ENCODE measurements at places on chromosomes 4 and X. TPM values are rescaled to one million over a fixed set of nuclear protein-coding genes. Genes with fewer than 3 reads are reported as not detected.

- no peak for DNase-seq
Measured at GRCh38 chrX:13699183-13699826, 10.4 kb downstream of the RAB9A start.

DNA sequence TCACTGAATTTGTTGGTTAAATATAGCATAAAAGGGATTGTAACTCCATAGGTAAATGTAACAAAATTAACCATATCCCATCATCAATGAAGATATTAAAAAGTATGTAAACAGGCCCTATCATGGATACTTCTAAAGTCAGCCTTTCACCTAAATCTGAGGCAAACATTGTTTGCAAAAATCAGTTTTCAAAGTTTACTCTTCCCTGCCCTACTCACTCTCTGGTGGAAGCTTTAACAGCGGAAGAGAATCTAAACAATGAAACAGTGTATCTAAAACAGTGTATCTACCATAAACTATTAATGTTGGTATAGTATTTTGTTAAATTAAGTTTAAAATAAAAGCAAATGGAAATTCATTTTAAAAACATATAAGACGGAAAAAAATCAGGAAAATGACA lies 21.1 kb downstream of the SMIM14 start:
- DNase-seq, result no peak

GRCh38 chr4:107825072-107825824 lies 516 bp downstream of the SGMS2 start:
- DNase-seq, result peak; percentile 90

DNA sequence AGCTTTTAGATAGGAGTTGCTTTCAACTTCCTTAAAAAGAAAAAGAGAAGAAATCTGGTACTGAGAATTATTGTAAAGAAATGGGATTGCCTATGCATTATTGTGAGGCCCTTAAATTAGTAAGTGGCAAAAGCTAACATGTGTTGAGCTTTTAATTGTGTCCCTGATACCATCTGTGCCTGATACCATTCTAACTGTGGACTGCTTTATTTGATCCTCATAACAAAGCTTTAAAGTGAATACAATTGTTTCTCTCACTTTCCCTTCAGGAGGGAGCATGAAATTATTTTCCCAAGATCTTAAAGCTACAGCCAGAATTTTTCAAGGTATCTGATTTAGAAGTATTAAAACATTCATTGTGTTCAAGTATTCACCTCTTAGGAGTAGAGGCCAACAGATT lies 9.9 kb downstream of the KCTD8 start:
- no peak for DNase-seq

DNA sequence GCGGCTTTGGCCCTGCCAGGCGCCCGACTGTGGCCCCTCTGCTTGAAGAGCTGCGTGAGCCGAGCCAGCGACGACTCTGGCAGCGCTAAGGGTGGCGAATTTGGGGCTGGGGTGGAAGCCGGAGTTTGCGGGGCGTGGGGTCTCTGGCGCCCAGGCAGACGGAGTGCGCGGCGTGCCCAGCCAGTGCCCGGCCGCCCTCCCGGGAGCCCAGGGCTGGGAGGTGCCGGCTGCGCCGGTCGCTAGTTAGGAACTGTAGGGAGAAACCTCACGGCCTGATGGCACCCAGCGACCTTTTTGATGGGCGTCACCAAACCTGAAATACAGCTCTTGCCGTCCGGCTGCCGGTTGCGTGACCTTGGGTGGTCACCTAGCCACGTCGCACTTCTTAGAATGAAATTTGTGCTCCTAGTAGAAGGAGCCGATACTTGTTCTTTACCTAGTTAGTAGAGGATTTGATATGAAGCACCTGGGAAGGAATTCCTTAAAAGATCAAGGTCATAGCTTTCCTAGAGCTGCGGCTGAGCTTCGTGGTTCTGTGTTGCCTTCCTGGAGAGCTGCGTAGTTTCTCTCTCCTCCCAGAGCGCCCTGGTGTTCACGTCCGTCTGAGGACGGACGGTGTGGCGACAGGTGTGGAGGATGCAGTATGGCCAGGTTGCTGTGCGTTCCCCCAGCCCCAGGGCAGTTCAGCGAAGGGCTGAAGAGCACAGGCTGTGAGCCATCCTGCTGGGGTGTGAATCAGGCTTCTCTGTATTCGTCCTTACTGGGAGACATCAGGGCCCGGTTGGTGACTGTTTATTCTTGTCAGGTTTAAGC lies 680 bp downstream of the MAEA start:
- peak; percentile 64 for DNase-seq

GRCh38 chr4:116118221-116118620 lies 967.2 kb downstream of the TRAM1L1 start:
- DNase-seq, result no peak

DNA sequence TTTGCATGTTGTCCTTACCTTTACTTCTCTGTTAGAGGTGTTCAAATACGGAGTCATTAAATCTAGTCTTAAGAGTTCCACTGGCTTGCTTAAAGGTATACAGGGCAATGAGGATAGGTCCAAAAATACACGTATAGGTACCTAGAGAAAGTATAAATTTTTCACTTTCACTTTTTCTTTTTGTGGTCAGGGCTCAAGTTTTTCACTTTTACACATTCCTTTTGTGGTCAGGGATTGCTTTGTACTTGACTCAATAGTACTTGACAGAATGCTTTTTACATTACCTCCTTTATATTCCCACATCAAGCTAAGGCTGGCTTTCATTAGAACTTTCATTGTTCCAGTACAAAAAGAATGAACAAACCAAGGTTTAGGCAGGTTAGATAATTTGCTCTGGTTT lies 21.7 kb downstream of the TMEM184C start:
- DNase-seq, result no peak

DNA sequence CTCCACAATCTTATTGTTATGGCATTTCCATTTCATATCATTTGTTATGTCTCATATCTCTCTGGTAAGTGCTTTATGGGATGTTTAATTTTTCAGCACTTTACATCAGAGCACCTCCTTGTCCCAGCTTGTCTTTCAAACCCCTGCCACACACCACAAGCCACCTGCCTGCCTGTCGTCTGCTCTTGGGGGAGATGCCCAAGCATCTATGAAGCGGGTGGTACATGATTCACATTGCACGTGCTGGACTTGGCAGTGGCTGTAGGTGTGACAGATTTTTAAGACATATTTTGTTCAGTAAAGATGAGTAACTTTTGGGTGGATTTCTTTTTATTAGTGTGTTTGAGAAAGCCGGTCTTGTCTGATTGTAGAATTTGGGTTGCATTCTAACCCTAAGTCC lies 14.2 kb upstream of the SPATA4 start:
- no peak for DNase-seq

- no peak for DNase-seq
Measured at GRCh38 chr4:39883646-39884045, 94.1 kb downstream of the PDS5A start.

GRCh38 chr4:174189392-174190015 lies 94.0 kb downstream of the FBXO8 start:
- no peak for DNase-seq

- DNase-seq, result no peak
Measured at GRCh38 chr4:1736812-1737211, 15.5 kb downstream of the TACC3 start.

GRCh38 chrX:9471571-9471985 lies 6.7 kb downstream of the TBL1X start:
- no peak for DNase-seq

- DNase-seq, result peak; percentile 99
Measured at GRCh38 chrX:153971124-153971449, 531 bp downstream of the HCFC1 start.

GRCh38 chr4:128359422-128359821 lies 71.8 kb upstream of the PGRMC2 start:
- no peak for DNase-seq

DNA sequence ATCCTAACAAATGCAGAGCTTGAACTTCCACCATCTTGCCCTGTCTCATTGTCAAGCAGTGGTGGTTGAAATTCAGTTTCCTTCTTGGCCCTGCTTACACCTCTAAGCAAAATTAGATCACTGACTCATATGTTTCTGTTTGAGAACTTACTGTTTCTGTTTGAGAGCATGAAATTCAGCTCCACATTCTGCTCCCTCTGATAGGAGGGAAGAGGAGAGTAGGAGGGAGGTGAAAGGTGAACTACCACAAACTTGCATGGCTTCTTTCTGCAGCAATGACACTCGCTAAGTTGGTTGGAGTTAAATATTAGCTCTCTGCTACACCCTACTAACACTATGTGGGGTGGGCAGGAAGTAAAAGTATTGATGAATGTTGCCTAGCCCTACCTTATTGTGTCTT lies 117.8 kb upstream of the EDA2R start:
- DNase-seq, result no peak

DNA sequence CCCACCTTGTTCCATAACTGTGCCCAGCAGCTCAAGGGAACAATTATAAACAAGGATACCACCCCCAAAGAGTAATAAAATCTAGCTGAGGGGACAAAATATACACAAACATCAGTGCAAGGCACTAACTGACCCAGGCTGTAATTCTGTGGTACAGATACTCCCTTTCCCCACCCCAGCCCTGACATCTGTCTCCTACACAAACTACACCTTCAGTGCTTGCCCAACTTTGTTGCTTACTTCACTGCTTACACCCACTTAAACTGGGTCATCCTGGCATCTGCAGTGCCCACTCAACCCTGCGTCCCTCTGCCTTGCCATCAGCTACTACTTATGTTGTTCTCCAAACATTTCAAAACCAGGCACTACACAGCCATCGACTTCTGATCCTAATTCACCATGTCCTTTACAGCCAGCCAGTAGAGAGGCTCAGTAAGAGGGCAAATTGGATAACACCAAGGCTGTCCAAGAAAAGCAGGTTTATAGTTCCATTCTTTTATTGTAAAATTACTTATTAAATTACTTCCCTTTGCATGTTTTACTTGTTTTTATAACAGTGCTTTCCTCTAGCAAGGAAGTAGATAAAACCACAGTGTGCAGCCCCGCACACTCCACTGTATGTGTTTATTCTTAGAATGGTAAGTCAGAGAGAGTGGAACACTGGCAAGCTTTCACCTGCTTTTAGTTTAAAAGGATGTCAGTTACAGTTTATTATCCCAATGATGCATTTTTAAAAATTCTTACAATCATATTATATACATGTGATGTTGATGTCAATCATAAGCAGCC lies 149.6 kb downstream of the INPP4B start:
- no peak for DNase-seq

DNA sequence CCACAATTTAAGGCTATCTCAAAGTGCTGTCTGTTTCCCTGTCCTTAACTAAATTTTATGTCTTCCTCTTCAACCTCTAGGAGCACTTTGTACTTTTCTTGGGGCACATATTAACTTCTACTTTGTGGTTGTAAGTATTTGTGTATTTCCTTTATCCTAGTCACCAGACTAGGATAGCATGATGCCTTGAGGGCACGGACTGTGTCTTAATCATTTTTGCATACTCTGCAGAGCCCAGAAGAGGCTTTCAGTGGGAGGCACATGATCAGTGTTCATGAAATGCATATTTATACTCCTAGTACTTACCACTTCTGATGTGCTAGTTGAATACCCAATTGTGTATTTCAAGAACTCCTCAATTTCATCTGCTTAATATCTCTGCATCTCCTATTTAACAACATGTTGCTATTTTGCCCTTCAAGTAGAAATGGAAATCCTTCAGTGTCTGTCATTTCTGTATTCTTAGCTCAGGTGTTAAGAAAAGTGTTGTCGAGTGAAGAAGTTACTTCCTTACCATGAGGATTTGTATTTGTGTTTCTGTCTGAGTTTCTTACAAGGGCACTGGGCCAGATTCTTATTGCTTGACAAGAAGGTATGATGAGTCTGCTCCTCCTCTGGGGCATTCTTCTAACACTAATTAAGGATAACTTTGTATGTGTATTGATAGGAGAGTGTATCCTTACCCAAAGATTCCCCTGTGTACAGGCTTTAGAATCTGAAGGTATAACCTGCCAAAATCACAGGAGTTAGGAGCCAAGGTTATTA lies 28.3 kb upstream of the PGRMC2 start:
- no peak for DNase-seq

DNA sequence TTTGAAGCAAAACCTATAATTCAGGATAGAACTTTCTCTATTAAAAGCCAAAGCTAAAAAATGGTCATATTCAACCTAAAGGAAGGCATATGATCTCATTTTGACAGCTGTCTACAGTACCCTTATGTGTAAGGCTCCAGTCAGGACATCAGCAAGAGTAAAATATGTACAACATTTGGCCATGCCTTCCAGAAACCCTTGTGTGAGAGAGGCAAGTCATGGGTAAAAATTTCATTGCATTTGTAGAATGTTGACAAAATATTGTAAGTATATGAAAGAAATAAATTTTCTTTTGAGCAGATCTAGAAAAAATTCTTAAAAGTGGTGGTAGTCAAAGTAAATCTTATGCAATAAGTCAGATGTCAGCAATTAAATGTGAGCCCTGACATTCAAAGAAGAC lies 132.3 kb downstream of the SLC39A8 start:
- no peak for DNase-seq

GRCh38 chr4:183038436-183038835 lies 60.6 kb upstream of the WWC2 start:
- peak; percentile 23 for DNase-seq

GRCh38 chr4:24559889-24560288 lies 24.5 kb downstream of the DHX15 start:
- no peak for DNase-seq

- DNase-seq, result no peak
Measured at GRCh38 chr4:145083891-145084605, 13.9 kb downstream of the ANAPC10 start.

DNA sequence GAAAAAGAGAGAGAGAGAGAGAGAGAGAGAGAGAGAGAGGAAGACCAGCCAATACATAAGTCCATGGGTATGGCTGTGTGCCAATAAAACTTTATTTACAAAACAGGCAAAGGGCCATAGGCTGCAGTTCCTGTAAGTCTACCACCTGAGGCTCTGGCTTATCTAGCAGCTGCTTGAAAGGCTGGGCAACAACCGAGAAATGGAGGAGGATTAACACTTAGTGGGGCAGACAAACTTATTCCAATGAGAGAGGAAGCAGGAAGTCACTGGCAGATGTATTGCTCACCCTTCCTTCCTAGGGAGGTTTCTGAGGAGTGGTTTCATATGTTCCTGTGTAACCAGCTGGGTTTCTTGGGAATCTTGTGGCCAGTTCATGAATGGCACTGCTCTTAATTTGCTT lies 4.7 kb upstream of the GPR143 start:
- DNase-seq, result no peak

DNA sequence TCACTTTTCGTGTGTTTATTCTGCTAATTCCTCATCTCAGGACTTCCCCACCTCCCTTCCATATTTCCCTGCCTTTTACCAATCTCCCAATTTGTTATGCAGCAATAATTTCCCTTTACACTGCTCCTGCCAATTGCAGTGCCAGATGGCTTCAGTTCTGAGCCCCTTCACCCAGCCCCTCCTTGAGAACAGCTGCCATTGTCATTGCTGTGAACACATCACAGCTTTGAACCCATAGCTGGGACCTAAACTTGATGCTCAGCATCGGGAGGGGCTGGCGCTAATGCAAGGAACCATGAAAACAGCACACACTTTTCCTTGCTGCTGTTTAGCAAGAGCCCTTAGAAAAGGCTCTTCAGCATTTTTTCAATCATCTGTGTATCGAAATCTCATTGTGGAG lies 104.9 kb downstream of the ALPK1 start:
- no peak for DNase-seq

Gene SLAIN2
- 77.2 TPM for total RNA-seq

Gene SPACA5B
- not detected for total RNA-seq

Gene IRS4
- not detected for total RNA-seq

Gene NOA1
- total RNA-seq, result 32.9 TPM

Gene CCDC120
- total RNA-seq, result 1.2 TPM

Gene PDE6B
- total RNA-seq, result not detected

Measured in osteoblast (primary cell).